ENCODE measurements at places on chromosomes 2 and 18.

- DNase-seq: no peak
These were observed 1.1 kb upstream of the GPR55 start for GRCh38 chr2:230925879-230926765.

DNA sequence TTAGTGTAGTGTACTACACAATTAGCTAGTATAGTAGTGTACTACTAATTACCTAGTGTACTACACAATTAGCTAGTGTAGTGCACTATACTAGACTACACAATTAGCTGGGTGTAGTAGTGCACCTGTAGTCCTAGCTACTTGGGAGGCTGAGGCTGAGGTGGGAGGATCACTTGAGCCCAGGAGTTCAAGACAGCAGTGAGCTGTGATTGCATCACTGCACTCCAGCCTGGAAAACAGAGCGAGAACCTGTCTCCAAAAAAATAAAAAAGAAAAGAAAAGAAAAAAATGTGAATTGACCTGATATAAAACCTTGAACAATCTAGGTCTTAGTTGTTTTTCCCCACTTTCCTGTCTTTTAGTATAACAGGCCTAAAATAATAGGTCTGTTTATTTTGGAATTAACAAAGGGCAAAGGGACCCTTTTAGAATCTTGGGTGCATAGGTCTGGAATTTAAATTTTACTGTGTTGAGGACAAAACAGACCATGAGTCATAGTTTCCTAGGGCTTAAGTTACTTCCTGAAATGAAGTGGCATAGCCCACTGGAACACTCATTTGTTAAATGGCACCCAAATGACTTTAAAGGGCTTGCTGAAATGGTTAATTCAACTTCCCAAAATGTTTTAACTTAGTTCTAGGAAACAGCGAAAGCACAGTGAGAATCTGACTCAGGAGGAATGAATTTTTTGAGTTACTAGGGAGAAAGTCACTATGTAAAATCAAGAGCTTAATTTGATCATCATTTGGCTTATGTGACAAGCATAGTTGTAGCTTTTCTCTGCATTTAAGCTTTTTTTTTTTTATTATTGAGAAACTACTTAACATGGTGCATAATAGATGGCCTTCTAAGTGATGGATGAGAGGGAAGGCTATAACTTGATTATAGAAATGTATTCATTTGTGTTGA, 50.7 kb upstream of the ARL5A start:
- no peak for DNase-seq

DNA sequence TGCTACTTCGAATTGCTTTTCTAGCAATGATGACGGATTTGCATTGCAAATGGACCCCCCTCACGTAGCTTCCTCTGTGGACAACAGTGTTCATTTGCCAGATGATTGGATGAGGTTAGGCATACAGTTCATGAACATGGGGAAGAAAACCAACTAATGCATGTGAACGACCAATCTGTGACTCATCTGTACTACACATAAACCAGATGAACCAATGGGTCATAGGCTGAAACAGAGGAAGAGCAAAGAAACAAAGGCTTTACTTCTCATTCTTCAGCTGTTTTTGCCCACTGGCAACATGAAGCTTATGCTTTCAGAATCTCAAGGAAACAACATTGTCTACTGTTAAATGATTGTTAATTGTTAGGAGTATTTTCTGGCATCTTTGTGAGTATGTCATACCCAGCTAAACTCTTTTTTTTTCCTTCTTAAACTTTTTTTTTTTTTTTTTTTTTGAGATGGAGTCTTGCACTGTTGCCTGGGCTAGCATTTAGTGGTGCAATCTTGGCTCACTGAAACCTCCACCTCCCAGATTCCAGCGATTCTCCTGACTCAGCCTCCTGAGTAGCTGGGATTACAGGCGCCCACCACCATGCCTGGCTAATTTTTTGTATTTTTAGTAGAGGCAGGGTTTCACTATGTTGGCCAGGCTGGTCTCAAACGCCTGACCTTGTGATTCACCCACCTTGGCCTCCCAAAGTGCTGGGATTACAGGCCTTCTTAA, 35.5 kb downstream of the EFEMP1 start:
- DNase-seq: no peak

DNA sequence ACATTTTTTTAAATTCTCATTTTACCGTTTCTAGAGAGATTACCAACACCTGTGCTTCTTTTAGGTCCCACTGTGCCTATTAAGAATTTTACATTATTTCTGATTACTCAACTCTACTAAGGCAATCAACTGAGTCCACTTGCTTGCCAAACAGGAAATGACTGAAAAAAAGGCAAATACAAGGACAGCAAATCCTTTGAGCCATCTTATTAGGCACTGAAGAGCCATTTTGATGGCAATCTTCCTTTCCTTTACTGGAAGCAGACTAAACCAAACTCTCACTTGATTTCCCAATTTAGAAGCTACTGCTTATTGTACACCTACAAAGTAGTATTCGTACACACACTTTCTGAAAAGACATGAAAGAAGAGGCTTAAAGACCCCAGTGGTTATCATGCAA, 121.4 kb upstream of the COL3A1 start:
- no peak for DNase-seq

DNA sequence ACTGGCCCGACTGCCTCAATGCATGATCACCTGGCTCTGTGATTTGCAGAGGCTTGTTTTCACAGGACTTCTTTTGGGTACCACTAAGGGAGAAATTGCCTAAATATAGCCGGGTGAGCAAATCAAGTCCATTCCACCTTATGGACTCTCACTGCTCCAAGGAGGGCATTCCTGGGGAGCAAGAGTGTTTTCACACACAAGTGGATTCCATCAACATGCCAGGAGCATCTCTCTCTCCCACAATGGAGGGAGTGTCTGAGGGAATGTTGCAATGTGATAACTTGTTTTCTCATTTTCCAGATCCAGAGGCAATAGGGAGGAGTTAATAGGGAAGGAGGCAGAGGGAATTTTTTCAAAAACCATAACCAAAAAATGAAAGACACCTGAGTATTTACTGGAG, 250.7 kb downstream of the SATB2 start:
- no peak for DNase-seq

Measured in SHP77 (cell line).